ENCODE measurements at places on chromosomes 1 and 21.

- DNase-seq, result peak; percentile 32
Observed at GRCh38 chr1:237799762-237800474, 90.8 kb downstream of the ZP4 start.

- DNase-seq, result no peak
Observed at GRCh38 chr1:28031173-28031572, 57.2 kb downstream of the EYA3 start.

DNA sequence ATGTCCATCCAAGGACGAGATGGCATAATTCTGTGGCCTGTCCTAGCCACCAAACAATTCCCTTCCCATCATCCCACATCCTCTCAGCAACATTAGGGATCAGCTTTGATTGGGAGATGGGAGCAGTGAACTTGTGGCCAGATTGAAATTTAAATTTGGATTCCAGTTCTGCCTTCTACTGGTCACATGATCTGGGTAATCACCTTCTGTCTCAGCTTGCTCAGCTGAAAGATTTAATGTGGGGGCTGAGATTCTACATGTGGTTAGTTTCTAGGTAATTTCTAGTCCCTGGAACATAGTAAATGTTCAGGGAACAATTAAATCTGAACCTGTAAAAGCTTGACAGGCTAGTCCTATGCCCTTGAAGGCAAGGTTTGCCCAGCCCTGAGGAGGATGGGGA is 3.2 kb downstream of the MYOCOS start:
- DNase-seq, result no peak

DNA sequence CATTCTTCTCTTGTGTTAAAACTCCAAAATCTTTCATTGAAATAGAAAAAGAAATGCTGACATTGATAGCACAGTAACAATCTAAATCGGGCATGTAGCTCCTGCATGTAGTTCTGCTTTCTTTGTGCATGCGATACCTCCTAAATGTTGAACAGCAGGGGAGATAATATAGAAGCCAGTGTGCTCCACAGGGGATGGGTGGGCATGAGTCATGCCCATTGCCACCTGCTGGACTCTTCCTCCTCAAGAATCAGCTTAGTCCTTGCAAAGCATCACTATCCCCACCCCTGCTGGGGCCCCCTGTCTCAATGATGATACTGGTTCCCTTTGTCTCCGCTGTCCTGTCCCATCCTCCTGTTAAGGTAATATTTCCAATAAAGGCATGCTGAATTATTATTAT is 203.0 kb downstream of the RWDD3 start:
- DNase-seq, result no peak

- DNase-seq, result peak; percentile 10
Observed at GRCh38 chr1:230632273-230632873, 9.9 kb upstream of the COG2 start.

GRCh38 chr1:113965703-113966412 is 13.4 kb upstream of the OLFML3 start:
- no peak for DNase-seq

DNA sequence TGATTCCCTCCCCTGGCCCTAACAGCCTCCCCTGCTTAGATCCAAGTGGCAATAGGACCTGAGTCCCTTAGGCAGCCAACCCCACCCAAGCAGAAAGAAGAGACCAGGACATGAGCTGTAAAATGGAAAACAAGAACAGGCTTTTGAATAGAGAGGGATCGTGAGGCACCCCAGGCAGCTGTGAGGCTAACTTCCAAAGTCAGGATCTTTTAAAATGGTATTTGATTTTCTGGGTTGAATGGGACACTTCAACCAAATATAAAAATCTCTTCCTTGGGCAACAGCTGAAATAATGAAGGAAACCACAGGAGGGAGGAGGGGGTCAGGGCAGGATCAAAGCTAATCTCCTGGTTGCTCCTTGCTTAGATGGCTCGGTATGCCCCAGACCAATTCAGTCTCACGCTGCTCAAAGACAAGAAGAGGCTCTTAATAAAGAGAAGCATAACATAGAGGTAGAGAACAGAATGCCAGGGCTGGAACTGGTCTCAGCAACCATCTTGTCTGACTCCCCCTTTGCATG is 28.6 kb upstream of the AVPR1B start:
- no peak for DNase-seq

DNA sequence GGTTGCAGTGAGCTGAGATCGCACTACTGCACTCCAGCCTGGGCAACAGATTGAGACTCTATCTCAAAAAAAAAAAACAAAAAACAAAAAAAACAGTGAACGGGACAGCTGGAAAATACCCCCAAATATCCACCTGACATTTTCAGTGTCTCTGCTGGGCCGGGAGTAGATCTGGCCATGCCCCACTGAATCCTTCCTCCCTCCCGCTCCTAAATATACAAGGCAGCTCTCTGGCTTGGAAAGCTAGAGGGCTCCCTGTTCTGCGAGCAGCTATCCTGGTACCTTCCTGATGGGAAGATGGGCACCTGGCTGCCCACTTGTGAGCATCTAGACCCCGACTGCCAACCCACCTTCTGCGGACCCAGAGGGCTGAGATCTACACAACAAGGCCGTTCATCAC is 21.4 kb downstream of the SPSB1 start:
- DNase-seq, result no peak

- no peak for DNase-seq
Observed at GRCh38 chr1:232766904-232767303, 38.3 kb upstream of the MAP10 start.

DNA sequence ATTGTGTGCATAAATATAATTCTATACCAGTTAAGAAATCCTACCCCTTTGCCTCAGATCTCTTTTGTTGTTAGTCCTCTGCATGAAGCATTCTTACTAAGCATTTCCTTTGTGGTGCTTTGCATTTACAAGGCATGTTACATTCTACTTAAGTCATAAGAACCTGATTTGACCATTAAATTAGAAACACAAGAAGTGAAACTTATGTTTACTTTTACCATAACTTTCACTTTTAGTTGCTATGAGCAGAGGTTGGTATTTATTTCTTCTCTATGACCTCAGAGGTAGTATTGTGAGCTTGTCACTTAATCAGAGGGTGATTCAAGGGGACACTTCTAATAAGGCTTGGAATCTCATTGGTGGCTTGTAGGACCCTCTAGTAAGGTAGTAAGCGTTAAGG is 9.0 kb downstream of the FAM20B start:
- DNase-seq, result no peak

DNA sequence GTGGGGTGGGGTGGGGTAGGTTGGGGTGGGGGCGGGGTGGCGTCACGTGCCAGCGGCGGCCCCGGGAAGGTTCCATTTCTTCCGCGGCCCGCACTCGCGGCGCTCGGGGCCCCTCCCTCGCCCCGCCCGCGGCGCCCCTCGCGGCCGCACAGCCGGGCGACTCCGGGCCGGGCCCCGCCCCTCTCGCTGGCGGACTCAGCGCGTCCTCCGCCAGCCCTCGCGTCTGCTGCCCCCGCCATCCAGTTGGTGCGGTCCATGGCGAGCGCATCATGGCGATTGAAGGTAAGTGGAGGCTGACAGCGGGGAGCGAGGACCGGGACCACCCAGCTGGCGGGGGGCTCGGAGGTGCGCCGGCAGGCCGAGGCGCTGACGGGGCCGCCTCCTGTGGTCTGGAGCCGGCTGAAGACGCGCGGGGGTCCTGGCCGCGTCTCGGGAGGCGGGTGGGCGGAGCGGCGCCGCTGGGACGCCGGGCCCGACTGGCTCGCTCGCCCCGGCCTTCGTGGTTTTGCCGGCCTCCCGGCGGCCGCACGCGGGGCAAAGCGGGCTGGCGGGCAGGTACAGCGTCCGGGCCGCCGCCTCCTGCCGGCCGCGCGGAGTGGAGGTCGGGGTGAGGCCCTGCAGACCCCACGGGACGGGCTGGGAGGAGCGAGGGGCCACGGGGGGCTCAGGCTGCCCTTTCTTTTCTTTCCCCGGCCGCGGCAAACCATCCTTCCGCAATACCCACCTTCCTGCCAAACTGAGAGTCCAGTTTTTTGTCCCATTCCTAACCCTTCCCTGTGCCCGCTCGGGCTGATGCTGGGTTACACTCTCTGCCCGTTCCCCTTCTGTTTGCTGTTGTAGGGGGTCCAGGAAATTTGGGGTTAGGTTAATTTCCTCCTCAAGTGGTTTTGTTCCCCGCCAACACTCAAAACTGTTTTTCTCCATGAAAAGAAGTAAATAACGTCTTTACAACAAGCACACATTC is at the start of gene SYT14:
Gene SYT14, plus strand, starts transcription at position 222 of the 964 bp plus-strand sequence. Its CDS starts 48 bp downstream, at position 270.
- DNase-seq, result no peak

DNA sequence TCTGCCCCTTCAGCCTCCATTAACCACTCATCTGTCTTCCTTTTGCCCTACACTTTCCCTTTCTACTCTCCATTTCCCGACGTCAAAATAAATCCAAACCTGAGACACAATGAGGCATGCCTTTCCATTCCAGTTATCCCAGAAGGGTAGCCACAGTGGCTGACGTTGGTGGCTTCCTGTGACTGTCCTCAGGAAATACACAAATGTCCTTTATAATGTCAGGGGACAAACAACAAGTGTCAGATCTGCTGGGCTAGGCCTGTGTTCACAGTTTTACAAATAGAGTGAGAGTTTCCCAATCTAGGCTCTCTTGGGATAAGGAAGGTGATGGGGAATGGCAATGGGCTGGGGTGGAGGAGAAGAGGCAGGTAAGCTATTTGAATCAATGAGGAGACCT is 135.3 kb downstream of the BRINP2 start:
- no peak for DNase-seq

- DNase-seq, result no peak
Observed at GRCh38 chr1:193115629-193116227, 6.1 kb upstream of the CDC73 start.

DNA sequence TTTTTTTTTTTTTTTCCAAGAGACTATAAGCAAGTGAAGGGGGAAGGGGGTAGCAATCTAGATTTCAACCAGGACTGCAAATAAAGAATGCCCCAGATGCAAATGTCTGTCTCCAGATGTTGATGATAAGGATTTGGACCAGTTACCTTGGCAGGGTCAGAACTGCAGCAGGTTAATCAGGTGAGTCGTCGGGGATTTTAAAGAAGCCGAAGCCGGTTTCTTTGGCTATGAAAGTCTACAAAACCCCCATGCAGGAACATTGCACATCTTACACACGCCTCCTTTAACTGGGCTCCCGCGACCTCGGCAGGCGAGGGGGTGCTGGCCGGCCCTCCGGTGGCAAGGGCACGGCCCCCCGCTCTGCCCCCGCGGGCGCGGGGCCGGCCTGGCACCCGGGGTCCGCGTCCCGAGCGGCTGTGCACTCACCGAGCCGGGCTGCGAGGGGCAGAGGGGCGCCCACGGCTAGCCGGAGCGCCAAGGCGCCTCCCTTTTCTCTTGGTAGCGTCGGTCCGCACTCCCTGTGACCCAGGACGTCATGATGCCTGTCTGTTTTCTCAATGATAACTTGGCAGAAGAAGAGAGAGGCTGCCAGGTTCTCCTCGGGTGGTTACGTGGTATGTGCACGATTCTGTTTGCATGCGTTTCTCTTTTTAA is 366.3 kb upstream of the ESRRG start:
- no peak for DNase-seq

DNA sequence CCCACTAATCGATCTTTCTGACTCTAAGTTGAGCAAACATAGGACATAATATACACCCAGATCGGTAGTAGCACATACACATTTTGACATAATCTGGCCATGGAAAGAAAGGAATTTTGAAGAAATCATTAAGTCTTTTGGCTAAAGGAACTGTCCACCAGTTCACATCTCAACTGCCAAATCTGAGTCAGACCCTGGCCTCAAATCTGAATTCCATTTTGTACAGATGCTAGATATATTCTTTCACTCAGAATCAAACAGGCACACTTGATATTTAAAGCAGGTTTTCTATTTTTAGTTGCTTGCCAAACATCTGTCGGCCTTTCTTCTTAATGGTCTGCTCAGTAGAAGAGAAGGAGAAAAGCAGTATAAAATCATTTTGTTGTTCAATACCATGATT is 281.8 kb downstream of the BARHL2 start:
- DNase-seq, result no peak

GRCh38 chr1:231487910-231488309 is 40.6 kb upstream of the TSNAX start:
- no peak for DNase-seq

- DNase-seq, result no peak
Observed at GRCh38 chr1:15279576-15280230, 32.7 kb downstream of the FHAD1 start.

DNA sequence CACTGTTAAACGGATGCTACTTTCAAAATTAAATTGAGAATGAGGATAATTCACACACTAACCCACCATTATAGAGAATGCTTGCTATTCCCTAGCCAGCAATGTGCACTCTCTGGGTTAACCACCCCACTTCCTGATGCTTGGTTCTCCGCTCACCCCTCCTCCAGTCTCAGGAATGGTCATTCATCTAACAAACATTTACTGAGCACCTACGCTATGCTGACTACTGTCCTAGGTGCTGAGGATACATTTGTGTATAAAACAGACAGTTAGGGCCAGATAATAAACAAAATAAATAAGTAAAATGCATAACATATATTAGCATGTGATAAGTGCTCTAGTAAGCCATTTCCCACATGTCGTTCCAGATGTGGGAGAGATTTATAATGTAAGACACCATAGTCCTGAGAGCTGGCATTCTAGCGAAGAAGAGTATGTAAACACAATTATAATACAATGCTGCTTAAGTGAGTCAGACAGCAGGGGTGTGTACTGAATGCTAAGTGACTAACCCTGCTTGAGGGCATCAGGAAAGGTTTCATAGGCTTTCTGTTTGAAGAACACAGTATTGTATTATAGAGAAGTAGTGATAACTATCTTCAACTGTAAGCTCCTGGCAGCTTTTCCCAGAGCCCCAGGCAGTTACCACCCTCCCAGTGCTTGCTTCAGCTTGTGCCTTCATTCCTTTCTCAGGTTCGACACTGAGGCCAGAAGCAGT is 126.7 kb upstream of the CACHD1 start:
- no peak for DNase-seq

- DNase-seq, result no peak
Observed at GRCh38 chr1:157155658-157156057, 17.5 kb upstream of the ETV3 start.

DNA sequence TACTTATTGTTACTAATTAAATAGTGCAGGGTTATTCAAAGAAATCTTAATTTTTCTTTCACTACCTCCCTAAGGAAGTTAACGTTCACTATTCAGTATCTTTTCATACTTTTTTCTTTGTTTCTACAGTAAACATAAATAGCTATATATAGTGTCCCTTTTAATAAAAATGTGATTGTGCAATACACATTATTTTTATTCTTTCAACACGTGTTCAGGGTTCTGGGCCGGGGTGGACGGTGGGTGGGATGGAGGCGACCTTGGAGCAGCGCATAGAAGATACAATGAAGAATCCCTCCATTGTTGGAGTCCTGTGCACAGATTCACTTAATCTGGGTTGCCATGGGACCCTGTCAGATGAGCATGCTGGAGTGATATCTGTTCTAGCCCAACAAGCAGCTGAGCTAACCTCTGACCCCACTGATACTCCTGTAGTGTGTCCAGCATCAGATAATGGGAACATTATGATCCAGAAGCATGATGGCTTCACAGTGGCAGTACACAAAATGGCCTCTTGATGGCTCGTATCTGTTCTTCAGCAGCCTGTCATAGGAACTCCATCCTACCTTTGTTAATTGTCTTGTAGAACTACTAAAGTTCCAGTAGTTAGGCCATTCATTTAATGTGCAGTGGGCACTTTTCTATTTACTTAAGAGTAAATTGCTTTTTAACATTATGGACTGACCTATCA is 155.9 kb upstream of the L1TD1 start:
- DNase-seq, result no peak

Data from activated CD4-positive, alpha-beta T cell treated with anti-CD3 and anti-CD28 coated beads, Interleukin-2, amount 10 ng/mL, durations not matched to agents 7 days and 5 days (primary cell).